NCI-H510A (cell line): ENCODE measurements at places on chromosomes 6 and 20.

GRCh38 chr6:154358019-154358545, 1.5 kb upstream of the IPCEF1 start:
- DNase-seq = no peak

GRCh38 chr6:108763931-108764579, 84.2 kb upstream of the ARMC2 start:
- DNase-seq = no peak

DNA sequence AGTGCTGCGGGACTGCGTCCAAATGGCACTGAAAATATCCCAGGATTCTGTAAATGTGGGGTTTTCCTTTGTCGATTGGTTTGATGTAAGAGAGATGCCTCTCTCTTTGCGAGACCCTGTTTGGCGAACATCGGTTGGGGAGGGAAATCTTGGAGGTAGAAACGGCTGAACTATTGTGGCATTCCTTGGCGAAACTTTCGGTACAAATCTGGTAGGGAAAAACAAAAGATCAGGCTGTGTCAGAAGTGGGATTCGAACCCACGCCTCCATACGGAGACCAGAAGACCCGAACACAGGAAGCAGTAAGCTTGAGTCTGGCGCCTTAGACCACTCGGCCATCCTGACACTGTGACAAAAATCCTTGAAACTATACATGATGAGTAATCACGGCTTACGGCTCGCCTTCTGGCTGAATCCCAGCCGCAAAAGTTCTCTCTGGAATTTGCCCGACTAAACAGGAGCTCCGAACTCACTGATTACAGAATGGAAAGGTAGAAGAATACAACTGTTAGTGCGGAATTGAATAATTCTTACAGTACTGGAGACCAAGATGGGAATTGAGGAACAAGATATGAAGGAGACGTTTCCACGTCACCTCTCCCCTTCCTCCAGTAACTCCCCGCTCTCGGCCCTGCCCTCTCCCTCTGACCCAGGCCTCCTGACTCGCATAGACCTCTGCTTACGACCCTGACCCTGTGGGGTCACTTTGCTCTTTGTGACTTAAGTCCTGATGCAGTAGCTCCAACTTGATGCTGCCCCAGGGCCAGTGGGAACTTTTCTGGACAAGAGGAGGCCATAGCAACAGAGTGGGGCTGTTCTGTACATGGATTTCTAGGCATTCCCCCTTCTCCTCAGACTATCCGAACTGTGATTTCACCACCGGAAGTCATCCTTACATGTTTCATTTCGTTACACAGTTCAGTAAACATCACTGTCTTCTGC, 132.8 kb upstream of the ZNF184 start:
- DNase-seq = no peak

- no peak for DNase-seq
Observed at GRCh38 chr20:38123021-38123587, 42.0 kb downstream of the TGM2 start.

DNA sequence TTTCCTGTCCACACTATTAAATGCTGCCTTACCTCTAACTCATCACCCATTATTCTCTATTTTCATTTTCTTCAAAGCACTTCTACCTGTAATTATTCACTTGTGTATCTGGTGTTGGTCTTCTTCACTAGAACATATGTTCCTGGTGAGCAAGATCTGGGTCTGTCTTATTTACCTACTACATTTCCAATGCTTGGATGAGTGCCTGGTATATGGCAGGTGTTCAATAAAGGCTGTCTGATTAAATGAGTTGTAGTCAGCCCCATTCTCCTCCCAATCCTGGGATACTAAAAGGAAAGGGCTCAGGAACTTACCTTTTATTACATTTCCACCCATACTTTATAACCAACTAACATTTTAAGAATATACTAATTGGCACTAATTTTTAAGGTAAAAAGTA, 61.0 kb downstream of the CEP162 start:
- no peak for DNase-seq

DNA sequence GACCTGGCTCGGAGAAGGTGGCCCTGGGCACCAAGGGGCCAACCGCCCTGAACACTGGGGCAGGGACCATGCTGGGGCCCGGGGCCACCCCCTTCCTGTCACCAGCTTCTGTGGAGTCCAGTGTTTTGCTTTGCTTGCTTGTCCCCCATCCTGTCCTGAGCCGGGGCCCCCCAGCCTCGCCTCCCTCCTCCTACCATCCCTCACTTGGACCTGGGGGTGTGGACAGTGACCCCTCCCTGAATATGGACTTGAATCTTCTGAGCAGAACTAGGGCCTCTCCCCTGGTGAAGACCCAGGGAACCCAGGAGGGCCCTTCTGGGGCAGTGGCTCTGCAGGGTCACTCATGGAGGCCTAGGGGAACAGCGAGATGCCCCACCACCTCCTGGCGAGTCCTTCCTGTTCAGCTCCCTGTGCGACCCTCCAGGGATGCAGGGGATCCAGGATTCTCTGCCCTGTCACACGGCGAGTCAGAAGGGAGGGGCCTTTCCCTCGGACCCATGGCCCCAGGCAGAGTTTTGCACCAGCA, 41.6 kb downstream of the VSTM2L start:
- DNase-seq = no peak

- DNase-seq = no peak
Observed at GRCh38 chr6:78093906-78094305, 441.1 kb downstream of the MEI4 start.

GRCh38 chr6:167044696-167045095, 45.5 kb downstream of the CEP43 start:
- DNase-seq = no peak

DNA sequence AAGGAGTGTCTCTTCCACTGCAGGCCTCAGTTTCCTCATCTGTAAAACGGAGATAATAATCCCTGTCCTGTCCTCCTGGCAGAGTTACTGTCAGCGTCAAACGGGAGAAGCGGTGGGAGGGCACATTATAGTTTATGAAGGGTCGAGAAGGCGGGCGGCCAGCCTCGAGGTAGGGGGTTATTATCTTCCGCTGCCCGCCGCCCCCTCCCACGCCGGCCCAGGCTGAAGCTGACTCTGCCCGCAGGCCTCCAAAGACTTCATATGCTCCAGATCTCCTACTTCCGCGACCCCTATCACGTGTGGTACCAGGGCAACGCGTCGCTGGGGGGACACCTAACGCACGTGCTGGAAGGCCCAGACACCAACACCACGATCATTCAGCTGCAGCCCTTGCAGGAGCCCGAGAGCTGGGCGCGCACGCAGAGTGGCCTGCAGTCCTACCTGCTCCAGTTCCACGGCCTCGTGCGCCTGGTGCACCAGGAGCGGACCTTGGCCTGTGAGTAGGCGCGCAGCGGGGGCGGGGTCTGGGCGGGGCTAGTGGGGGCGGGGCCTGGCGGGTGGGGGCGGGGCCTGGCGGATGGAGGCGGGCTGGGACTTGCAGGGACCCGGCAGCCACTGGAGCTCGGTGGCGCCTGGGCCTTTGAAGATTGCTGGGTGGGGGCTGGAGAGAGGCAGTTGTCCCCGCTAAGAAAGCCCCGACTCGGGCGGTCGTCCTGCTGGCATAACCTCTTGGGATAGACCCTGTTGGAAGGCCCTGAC, 2.8 kb downstream of the PROCR start:
- no peak for DNase-seq

DNA sequence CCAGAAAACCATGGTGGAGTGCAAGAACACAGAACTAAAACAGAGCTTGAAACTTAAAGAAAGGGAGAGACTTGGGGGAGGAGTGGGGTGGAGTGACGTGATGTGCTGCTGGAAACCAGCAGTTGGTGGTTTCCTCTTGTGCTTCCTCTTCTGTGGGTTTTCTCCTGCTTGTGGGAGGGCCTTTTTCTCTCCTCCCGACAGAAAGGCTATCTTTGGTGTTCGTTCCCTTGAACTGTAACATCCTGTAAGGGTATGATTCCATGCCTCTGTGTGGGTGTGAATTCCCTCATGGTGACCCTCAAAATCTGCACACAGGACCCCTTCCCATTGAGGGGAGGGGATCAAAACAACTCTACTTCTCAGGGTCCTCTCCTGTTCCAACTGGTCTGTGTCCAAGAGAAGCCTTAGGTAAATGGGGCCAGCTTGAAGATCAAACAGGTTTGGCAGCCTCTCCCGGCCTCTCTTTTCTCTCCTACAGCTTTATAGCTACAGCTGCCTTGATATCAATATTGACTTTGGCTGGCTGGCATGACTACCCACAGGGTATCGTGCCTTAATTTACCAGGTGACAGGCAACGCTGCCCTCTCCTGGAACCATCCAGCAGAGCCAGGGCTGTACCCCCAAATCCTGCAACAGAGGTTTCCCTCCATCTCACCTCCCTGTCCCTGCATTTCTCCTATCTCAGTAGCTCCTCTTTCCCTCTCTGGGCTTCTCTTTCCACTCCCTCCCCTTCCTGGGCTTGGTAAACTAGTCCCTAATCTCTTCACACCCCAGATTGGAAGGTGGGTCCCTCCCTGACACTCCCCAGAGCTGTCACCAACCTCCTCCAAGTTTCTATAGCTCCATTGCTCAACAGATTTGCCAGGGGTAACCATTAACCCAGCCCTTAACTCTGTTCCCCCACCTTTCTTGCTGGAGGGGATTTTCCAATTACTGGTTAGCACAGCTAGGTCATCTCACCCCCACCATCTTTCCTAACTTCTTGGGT, 1.5 kb upstream of the MSH5 start:
- peak; percentile 95 for DNase-seq

DNA sequence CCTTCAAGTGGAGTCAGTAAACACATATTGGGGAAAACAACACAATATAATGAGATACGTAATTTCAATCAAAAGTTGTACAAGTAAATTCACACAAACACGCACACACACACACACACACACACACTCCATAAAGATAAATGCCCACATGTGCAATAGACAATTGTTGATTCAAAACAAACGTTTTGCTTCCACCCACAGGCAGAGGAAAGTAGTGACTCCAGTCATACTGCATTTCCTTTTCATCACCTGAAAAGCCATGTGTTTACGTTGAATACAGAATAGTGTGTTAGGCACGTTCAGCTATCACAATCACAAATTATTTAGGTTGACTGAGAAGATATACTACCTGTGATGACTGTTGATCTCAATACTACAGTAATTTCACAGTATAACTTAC, 443.8 kb upstream of the MANEA start:
- DNase-seq = no peak

DNA sequence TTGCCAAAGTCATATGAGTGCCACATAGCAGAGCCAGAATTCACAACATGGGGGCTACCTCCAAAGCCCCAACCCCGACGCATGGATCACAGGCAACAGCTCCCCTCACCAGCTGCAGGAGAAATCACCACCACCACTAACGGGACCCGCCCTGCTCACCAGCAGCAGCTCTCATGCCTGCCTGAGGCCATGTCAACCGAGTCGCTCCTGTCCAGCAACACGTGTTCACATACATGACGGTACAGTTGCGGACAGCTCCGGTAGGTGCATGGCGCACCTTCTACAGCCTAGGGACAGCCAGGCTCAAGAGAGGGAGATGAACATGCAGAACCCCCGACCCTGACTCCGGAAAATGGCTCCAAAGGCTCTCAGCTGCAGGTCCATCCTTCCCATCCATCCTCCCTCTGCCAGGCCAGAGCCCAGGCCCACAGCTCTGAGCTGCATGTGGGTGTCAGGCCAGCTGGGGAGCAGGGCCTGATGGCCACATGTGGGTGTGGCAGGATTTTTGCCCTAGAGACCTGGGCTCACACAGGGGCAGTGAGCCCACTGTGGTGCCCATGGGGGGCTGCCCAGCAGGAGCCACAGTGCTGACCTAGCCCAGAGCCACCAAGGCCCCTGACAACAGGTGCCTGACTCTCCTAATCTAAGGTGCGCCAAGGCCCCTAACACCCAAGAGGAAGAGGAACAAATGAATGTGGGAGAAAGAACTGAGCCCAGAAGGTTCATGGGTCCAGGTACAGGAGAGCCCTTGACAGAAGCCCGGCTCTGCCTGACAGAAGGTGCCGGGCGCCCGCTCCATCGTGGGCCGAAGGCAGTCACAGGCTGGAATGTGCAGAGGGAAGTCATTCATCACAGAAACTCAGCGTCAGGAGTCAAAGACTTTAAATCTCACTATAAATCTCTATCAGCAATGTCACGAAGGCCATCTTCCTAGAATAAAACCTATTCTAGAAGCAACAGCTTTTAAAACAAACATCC, 10.5 kb downstream of the RPS6KA2 start:
- no peak for DNase-seq

GRCh38 chr6:166540631-166541331, 45.7 kb downstream of the RAMACL start:
- DNase-seq = no peak

- no peak for DNase-seq
Observed at GRCh38 chr6:75349262-75349984, 64.8 kb upstream of the TMEM30A start.

- DNase-seq = no peak
Observed at GRCh38 chr6:122798099-122798641, 9.1 kb downstream of the SMPDL3A start.

DNA sequence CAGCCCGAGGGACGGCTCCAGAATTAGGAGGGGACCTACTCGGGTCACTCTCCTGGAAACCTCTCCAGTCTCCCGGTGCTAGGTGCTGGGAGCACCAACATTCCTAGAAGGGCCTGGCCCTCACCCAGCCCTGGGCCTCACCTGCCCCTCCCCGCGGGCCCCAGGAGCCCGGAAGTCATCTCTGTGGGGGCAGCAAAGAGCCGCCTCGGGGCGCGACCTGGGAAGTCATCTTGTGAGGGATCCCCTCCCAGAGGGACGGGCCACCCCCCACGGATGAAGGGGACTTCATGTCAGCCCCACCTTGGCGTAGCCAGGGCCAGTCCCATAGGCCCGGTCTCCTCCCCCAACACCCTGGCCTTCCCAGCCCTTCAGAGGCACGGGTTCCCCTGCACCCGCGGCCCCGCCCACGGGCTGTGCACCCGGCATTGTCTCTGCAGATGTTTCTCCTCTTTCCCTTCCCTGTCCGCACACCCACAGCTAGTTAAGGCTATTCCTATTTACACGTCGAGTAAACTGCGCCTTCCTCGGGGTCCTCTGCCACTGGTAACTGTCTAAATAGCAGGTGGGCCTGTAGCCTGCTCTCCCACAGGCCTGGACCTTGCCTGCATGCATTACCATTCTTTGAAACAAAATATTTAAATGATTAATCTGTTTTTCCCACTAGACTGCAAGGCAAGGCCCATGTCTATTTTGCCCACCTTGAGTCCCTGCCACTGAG, 896 bp upstream of the RNASET2 start:
- peak; percentile 26 for DNase-seq

- no peak for DNase-seq
Observed at GRCh38 chr6:122649701-122650100, 39.5 kb downstream of the PKIB start.
